ENCODE measurements at places on chromosomes 11 and 22.

DNA sequence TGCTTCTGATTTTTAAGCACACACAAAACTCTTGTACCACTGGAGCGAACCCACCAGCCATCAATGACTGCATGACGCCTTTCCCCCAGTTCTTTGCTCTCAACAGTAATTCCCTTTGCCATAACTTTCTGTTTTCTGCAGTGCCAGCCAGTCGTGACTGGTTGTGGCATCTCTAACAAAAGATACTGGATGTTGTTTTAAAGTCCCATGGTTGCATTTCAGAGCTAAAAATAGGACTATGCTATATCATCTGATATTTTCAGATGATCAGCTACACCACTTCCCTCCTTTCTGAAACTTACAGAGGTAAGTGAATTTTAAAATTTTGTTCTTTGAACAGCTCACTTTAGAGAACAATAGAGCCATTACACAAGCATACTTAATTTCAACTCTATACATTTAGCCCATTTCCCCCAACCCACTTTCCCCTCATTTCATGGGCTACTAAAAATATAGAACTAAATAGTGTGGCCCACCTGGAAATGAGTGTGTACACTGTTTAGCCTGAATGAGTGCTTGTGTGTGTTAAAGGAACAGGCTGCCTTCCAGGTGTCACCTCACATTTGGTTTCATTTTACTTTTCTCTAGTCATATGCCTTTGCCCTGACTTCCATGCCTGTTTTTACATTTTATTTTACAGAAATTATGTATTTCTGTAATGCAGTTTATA is 136.9 kb upstream of the ZC3H12C start:
- no peak for DNase-seq

DNA sequence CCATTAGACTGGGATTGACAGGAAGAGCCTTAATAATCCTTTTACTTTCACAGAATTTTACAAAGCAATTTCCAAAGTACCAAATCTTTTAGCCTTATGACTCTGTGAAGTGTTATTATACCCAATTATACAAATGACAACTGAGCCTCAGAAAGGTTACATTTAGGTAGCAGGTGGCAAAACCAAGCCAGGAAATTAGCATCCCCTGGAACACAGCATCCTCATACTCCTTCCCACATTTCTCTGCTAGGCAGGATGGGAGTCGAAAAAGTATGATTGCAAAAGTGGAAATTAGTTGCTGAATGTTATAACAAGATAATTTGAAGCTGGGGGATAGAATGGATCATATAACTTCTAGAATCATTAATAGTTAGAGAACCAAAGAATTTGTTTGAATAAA is 359.7 kb upstream of the PDGFD start:
- no peak for DNase-seq

DNA sequence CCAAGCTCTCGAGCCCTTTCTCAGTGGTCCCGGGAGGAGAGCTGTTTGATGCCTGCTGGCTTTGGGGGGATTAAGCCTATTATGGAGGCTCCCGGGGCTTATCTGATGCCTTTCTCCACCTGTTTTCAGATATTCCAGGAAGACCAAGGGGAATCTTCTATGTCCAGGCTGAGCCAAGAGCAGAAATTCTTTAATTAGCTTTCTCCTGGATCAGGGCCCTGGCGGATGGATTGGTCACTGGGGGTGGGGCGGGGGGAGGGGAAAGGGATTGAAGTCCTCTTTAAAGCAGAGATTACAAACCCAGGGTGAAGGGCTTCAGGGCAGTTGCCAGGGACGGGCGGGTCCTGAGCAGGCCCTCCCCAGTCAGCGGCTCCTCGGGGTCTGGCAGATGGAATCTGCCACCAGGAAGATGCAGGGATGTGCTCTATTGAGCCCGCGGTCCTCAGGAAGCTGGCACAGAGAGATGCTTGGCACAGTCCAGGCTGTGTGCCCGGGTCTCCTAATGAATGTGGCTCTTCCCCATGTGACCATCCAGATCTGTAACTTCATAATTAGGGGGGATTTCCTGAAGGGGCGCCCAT is 33.6 kb downstream of the MACROD1 start:
- DNase-seq, result no peak

GRCh38 chr11:19419021-19419750 is 178.4 kb upstream of the E2F8 start:
- no peak for DNase-seq

GRCh38 chr22:32558681-32559355 is 84.2 kb downstream of the FBXO7 start:
- DNase-seq, result no peak

- no peak for DNase-seq
Measured at GRCh38 chr11:128860571-128861361, 6.3 kb downstream of the KCNJ1 start.

GRCh38 chr11:70528794-70529580 is 130.7 kb downstream of the CTTN start:
- DNase-seq, result no peak

DNA sequence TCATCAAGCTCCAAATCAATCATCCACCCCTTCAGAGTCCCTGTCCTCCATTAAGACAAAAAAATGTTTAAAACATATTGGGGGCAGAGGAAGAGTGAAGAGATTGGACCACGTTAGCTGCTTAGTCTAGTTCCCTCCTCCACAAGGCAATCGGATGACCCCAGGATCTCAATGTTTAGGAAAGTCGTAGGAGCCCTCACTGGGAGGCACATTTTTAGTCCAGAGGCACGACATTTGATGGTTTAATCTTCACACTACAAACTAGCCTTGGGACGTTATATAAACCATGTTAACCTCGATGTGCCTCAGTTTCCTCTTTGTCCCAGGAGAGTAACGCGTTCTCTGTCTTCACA is 588 bp upstream of the FAT3 start:
- no peak for DNase-seq

DNA sequence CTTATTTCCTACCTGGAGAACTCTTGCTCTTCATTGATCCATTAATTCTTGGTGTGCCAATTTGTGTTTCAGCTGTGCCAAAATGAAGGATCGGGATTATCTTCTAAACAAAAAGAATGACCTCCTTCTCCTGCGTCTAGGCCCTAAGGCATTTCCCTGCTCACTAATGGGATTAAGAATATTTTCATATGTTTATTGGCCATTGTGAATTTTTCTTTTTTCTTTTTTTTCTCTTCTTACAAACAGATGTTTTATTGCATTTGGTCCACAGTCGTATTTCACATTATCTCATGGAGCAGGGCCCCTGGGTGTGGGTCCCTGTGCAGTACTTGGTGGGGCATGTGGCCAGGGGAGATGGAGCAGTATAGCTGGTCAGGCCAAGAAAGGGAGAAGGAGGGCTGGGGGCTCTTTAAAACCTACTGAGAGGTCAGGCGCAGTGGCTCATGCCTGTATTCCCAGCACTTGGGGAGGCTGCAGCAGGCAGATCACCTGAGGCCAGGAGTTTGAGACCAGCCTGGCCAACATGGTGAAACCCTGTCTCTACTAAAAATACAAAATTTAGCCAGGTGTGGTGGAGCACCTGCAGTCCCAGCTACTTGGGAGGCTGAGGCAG is 35.3 kb upstream of the HORMAD2 start:
- no peak for DNase-seq

DNA sequence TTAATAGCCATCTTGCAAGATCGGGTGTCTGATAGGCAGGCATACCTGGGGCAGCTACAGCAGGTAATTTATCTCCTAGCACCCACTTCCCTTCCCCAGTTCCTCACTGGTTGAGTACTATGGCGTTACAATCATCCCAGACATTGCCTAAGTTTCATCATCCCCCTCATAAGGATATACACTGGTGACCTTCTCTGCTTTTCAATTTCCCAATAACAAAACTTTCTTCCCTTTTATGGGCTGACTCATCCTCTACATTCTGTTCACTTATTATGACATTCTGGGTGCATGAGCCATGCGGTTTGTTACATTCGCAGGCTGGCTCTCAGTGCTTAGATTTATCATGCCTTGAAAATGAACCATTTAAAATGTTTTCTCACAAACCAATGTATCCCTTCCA is 5.0 kb upstream of the MRPL11 start:
- no peak for DNase-seq

DNA sequence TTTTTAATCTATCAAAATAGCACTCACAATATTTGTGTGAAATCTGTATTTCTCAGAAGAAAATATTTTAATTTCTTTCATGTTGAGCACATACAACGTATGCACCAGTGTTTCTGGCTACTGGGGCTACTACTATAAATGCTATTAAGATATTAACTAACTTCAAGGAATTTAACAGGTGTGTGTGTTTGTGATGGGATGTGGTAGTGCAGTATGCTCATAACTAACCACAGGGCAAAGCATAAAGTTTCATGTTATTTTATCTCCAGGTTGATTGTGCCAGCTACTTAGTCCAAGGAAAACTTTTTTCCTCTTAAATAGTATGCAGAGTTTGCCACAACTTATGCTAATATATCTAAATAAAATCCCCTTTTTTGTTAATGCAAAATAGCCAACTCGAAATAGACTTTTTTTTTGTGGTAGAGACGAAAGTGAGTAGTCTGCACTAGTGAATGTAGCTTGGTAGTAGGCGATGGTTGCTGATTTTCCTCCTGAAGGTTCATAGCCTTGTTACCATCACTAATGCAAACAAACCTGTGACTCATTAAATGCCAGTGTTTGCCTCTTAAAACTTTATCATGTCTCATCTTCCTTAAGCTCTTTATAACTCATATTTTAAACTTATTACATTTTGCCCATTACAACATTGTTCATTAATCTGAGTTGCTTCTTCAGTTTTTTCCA is 565.5 kb upstream of the ANO3 start:
- DNase-seq, result no peak

DNA sequence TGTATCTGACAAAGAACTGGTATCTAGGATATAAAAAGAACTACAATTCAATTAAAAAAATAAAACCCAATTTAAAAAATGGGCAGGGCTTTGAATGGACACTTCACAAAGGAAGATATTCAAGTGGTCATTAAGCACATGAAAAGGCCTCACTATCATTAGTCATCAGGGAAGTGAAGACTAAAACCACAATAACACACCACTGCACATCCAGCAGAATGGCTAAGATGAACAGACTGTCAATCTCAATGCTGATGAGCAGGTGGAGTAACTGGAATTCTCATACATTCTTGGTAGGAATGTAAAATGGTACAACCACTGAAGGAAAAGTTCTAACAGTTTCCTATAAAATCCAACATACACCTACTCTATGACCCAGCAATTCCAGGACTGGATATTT is 8.9 kb downstream of the HPS4 start:
- no peak for DNase-seq

DNA sequence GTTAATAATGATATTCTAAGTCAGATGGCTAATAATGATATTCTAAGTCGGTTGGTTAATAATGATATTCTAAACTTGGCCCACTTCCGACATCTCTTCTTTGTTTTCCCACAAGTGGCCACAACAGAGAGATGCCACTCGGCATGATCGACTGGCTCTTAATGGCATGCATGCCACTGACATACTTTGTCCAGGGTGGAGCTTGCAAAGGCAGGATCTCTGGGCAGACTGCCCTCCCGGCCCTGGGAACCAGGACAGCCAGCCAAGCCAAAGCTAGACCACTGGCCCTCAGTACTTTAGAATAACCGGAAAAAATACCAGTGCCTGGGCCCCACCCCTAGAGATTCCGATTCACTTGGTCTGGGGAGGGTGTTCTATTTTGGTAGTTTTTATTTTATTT is 78.1 kb downstream of the KIAA1671 start:
- no peak for DNase-seq

- no peak for DNase-seq
Measured at GRCh38 chr11:134751766-134752165, 339.7 kb upstream of the B3GAT1 start.

DNA sequence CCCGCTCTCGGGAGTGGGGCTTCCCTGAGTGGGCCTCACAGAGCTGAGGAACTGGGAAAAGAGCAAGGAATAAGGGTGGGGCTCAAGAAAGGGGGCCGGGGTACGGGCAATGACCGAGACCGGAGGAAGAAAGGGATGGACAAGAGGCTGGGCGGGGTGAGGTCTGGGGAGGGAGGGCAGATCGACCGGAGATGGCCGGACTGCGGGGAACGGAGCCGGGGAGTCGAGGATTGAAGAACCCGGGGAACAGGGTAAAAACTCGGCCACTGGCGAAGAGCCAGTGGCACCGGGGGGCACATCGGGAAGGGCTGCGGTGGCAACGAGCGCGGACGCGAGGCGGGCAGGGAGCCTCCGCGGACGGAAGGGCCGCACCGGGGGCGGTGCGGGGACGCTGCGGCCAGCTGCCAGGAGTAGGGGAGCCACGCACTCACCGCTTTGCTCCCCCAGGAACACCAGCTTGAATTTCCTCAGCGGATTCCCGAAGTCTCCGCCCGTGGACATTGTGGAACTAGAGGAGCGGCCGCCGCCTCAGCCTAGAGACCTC is 667 bp downstream of the RAB6A start:
- DNase-seq, result no peak

DNA sequence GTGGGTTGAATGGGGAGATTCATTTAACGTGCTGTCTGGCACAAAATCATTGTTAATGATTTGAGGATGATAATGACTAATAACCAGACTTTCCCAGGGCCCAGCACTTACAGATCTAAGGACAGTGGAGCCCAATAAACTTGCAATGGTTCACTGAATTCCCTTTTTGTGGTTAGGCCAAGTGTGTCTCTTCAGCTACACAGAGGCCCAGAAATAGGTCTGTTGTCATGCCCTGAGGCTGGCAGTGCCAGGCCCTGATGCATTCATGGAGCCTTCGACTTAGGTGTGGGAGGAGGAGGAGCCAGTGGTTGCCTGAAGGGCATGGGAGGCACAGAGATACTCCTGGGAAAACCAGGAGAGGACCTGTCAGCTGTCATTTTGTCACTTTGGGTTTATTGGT is 56.1 kb downstream of the KIAA1671 start:
- no peak for DNase-seq

DNA sequence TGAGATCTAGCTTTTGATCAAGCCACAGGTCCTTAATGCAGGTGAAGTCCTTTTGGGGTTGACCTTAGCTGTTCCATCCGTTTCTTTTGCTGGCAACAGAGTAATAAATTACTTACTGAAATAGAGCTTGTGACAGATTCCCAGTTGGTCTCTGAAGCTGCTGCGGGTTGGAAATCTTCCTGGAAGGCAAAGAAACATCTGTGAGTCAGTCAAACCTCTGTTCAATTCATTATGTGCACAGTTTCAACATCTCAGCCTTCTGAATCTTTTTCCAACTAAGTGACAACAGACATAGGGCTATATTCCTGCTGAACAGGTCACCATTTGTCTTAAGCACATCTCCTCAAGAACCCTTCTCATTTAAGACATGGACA is 88.9 kb upstream of the DDI1 start:
- no peak for DNase-seq

DNA sequence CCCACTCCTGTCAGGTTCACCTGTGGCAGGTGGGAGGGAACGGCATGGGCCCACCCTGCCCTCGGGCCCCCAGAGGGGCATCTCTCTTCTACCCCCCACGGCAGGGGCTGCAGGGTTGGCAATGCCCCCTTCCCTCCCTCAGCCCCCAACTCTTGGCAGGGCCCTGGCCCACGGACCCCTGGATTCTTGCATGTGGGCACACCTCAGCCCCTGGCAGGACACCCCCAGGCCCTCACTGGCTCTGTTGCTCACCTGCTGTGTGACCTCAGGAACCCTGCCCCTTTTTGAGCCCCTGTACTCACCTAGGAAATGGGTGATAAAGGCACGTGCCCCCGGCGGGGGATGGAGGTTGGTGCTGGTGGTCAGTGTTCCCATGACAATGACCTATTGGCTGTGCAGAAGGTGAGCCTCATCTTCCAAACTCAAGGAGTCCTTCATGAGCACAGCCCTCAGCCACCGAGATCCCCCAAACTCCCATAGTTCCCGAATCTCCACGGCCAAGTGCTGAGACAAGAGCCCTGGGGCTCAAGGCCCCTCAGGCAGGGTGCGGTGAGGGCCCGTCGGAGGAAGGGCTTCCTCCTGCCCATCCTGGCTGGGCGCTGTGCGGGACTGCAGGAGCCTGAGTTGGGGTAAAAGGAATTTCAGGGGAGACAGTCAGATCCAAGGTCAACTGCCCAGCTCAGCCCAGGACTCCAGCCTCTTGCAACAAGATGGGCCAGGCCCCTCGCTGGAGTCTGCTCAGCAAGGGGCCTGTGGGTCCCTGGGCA is 198.2 kb downstream of the IGLL1 start:
- no peak for DNase-seq
